Astrocyte of the cerebellum (primary cell): ENCODE measurements at places on chromosomes 1 and 21.

DNA sequence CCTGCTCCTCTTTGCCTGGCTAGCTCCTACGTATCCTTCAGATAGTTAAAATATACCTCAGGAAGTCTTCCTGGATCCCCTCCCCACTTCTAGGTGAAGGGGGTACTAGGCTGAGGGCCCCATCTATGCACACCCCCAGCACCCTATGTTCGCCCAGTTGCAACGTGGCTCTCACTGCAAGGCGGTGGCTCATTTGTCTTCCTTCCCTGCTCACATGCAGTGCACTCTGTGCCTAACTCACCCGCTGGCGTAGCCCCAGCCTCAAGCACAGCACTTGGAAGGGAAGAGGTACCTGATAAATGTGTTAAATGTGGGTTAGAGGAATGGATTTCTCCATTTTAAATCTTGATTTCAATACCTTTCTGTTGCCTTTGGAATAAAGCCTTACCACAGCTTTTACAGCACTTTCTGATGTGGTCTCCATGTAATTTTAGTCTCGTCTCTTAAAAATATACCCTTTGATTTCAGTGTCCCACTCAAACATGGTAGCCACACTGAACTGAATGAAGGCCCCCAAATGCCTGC is 39.3 kb downstream of the L1TD1 start:
- no peak for DNase-seq

DNA sequence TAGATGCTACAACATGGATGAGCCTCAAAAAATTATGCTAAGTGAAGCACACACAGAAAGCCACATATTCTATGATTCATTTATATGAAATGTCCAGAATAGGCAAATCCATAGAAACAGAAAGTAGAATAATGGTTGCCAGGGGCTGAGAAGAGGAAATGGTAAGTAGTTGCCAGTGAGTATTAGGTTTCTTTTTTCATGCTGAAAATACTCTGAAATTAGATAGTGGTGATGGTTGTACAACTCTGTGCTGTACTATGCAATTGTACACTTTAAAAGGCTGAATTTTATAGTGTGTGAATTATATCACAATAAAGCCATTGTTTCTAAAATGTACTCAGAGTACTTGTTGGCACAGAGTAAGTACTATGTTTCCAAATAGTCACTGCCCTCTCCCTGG is 15.5 kb upstream of the GFI1 start:
- peak; percentile 67 for DNase-seq

DNA sequence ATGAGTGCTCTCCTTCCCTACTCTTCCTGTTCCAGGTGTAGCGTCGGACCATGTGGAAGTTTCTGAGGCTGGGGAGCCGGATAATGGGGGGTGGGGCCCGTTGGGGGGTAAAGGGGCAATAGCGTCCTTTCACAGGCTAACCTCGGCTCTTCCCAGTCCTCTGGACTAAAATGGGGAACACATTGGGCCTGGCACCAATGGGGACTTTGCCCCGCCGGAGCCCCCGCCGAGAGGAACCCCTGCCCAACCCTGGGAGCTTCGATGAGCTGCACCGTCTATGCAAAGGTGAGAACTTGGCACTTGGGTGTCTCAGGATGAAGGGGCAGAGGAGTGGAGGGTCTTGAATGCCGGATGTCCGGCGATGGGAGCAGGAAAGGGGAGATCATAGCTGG is 456 bp downstream of the TOMM40L start:
- no peak for DNase-seq

DNA sequence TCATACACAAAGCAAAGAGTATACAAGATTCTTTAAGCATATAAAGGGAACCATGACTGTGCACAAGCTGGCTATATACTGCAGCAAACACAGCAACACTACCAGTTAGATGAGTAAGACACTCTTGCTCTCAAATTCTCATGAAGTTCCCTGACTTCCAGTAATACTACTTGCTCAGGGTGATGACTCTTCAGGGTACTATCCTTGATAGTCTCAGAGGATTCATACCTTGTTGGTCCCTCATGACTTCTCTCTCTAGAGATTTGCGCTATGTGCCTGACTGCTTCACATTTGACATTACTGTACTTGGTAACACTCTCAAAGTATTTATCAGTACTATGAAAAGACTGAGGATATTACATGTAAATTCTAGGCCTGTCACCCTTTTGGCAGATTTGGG is 159.8 kb upstream of the ZRANB2 start:
- no peak for DNase-seq

DNA sequence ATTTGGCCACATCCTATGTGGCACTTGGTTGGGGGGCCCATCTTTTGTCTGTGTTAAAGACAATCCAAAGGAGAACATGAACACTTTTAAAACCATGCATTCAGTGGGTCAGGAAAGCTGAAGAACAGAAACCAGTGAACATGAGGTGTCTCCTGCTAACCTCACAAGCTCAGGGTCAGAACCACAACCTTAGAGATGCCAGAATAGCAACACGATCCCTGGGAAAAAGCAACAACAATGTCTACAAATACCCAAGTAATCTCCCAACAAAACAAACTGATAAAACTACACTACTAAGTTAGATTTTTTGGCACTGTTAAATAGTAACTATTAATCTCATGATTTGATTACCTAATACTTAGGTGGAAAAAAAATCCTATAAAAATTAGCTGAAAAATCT is 34.1 kb upstream of the GNG4 start:
- peak; percentile 4 for DNase-seq

DNA sequence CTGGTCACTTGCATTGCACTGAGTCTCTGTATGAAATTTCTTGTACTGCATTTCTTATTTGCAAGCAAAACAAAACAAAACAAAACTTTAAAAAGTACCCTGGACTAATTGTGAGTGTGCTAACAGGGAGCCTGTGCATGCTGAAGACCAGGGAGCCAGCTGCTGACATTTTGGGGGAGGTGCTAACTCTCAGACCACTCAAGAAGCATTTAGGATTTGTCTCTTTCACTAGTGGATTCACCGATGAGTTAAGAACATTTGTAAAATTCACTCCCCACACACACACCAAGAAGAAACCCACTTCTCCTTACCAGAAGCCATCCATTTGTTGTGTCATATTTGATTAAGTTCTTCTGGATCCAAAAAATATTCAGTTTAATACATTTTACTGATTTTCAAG is 95.7 kb upstream of the C1orf105 start:
- no peak for DNase-seq

DNA sequence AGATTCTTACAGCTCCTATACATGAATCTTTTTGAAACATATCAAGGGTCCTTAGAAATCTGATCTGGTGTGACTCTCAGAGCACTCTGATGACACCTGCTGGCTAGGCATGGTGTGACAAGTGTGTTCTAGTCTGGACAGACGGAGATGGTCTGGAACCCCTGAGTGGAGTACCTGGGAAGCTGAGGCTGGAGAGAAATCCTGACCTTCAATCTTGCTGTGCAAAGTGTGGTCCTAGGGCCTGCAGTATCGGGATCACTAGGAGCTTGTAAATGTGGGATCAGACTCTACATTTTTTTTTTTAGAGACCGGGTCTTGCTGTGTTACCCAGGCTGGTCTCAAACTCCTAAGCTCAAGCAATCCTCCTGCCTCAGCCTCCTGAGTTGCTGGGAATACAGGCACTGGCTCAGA is 78.6 kb upstream of the SOD1 start:
- peak; percentile 59 for DNase-seq

- no peak for DNase-seq
Measured at GRCh38 chr1:7380712-7381111, 390.4 kb upstream of the VAMP3 start.

- DNase-seq, result no peak
Measured at GRCh38 chr1:195071461-195071860, 1536.8 kb downstream of the KCNT2 start.

- DNase-seq, result no peak
Measured at GRCh38 chr1:65232461-65232990, 76.8 kb upstream of the DNAJC6 start.

GRCh38 chr1:32701421-32701911 is 1.1 kb downstream of the SYNC start:
- DNase-seq, result no peak

- no peak for DNase-seq
Measured at GRCh38 chr1:27878787-27879335, 6.5 kb downstream of the THEMIS2 start.

DNA sequence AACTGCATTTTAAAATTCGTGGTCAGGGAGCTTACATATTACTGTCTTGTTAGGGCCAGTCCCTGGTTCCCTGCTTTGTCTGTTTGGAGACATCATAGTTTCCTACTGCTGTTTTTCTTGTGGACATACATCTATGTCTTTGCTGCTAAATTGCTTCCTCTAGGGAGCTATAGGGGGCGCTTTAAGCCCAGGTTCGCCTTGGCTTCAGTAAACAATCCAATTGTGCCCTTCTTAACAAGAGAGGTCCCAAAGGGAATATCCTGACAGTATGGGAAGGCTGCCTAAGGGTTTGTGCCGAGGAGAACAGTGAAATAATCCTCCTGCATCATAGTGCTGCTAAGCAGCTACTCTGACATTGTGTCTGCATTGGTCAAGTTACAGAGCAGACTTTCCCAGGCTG is 112.5 kb downstream of the USH2A start:
- no peak for DNase-seq

DNA sequence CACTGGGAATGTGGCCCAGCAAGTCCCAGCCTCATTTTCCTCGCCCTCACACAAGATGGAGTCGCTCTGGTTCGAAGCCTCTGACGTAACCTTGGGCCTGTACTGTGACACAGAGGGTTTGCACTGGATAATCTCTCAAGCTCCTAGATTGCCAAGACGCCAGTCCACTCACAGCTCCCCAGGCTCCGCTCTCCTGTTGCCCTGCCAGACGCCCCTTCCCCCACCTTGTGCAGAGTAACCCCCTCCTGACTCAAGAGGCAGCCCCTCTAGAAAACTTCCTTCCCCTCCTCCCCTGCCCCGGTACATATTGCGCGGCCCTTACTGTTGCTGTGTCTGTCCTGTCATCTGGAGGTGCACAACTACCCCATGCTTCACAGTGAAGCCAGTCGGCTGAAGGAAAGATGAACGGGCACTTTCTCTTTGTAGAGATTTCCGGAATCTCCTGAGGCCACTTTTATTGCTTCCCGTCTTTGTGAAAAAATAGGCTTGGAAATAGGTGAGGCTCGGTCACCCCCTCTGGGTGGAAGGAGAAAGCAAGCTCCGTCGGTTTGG is 981 bp upstream of the KIAA1614 start:
- DNase-seq, result no peak

DNA sequence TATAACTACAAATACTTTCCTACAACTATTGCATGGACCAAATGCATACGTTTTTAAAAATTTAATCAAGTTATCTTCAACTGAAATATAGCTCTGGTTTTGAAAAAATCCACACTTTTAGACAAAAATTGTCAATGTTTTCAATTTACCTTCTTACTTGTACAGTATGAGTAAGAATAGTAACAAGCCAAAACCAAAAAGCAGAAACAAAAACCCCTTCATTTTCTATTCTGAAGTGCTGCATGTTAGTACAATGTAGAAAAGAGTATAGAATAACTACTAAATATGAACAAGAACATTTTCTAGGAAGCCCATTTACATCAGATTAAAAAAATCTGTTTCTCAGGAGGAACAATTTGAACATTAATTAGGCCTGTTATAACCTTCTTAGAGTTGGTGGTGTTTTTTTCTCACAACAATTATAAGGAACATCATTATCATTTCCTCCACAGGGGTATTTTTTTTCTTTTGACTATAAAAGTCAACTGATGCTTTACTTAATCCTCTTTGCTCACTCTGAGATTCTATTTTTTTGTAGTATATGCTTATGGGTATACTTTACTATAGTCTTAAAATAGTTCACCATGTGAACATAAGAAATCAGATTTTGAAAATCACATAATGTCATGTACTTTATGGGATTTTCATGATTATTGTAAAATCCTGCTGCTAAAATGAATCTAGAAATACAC is 475.4 kb downstream of the PTBP2 start:
- DNase-seq, result no peak
